Lower lobe of right lung (tissue), 2 donors: ENCODE measurements at places on chromosomes 11 and 22. TPM values are rescaled to one million over a fixed set of nuclear protein-coding genes. Genes with fewer than 3 reads are reported as not detected.

Gene JRKL
- total RNA-seq, result 11.0 TPM

Gene RFPL3
- not detected for total RNA-seq

Gene ART5
- total RNA-seq, result 2.2 TPM

Gene TIMM10
- 35.3 TPM for total RNA-seq

Gene SYVN1
- total RNA-seq, result 68.1 TPM

Gene GP1BB
- 2.8 TPM for total RNA-seq

Gene SPON1
- total RNA-seq, result 40.1 TPM

Gene GPR83
- total RNA-seq, result not detected

Gene TESMIN
- 1.9 TPM for total RNA-seq

Gene TNNI2
- 17.7 TPM for total RNA-seq

Gene MS4A3
- not detected for total RNA-seq

Gene ANKRD42
- total RNA-seq, result 15.9 TPM

Gene ZNF74
- 12.3 TPM for total RNA-seq

Gene MOB2
- total RNA-seq, result 50.4 TPM

Gene RIMBP3C
- 0.47 TPM for total RNA-seq
